ENCODE measurements at places on chromosomes 1 and 21.

GRCh38 chr21:37874904-37875780, 41.1 kb downstream of the KCNJ6 start:
- DNase-seq = no peak

GRCh38 chr1:30378003-30378596, 345.3 kb downstream of the MATN1 start:
- no peak for DNase-seq

DNA sequence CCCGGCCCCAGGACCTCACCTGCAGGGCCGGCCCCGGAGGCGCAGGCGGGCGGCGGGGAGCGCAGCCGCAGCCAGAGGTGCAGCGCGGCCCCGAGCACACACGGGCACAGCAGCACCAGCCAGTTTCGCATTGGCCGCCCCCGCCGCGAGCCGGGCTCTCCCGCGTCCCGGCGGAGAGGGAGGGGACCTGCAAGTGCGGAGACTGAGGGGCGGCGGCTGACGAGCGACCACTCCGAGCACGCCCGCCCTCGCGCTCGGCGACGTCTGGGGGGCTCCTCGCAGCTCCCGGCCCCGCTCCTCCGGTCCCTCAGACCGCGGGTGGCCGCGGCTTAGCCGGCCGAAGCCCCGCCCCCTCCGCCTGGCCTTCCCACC, at the start of gene B3GALNT2:
TSS of gene B3GALNT2 (minus strand) at position 331 of the 372 bp plus-strand sequence. CDS start at position 131, 200 bp downstream.
- no peak for DNase-seq

GRCh38 chr21:44329086-44329889, 9.9 kb downstream of the CFAP410 start:
- no peak for DNase-seq

DNA sequence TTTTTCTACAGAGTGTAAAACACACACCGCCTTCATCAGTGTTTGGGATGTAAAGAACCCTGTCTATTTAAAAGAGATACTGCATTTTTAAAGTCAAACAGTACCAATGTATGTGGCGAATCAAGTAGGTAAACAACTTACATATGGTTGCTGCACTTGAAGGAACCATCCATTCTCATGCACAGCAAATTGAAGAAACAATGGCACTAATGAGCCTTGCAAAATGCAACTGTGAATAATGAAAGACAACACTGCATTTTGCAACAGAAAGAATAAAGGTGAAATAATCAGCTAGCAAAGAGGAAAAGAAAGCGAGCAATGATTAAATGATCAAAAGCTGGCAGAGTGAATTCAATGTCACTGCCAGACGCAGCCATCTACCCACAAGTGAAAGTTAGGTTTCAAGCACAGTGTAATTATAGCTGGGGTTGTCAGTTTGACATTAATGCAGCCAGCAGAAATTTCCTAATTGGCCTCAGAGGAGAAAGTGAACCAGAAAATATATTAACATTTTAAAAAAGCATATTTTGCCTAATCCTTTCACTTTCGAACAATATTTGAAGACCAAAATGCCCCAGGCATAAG, 10.9 kb upstream of the BARHL2 start:
- DNase-seq = no peak

GRCh38 chr1:246091477-246091876, 415.6 kb downstream of the SMYD3 start:
- DNase-seq = peak; percentile 4

GRCh38 chr1:210129759-210130158, 102.8 kb upstream of the SERTAD4 start:
- DNase-seq = no peak

DNA sequence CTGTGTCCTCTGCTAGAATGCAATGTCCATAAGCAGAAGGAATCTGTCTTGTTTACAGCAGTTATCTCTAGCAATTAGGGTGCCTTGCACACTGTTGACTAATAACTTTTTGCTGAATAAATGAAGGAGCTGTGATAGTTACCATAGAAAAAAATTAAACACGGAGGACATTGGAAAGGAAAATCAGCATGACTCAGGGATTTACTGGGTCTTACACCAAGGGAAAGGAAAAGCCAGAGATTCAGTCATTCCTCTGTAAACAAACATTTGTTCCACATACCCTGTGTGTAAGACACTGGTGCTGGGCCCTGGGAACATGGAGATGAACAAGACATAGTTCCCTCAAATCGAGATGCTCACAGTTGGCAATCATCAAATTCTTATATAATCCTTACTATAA, 183.3 kb downstream of the PTGER3 start:
- DNase-seq = no peak

DNA sequence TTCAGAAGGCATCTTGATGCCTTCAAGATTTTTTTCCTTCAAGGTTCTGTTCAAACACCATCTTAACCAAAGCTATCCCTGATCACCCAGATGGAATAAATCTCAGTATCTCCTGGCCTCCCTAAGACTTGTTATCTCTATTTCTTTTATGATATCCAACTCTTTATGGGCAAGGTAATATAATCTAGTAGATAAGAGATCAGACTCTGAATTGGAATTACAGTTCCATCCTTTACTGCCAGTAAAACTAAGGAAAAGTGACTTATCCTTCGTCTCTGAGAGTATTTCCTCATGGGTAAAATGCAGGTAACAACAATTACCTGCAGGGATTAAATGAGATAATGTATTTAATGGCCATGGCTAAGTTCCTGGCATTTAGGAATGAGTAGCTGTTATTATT, 445.0 kb upstream of the DAB1 start:
- DNase-seq = no peak

- peak; percentile 81 for DNase-seq
These were observed 336.0 kb upstream of the NR5A2 start for GRCh38 chr1:199691540-199691939.

- DNase-seq = no peak
These were observed 26.8 kb upstream of the TARBP1 start for GRCh38 chr1:234505769-234506102.

GRCh38 chr1:202745323-202745888, 35.2 kb upstream of the SYT2 start:
- no peak for DNase-seq

- no peak for DNase-seq
These were observed 140.1 kb downstream of the TGFBR3 start for GRCh38 chr1:91745640-91746373.

DNA sequence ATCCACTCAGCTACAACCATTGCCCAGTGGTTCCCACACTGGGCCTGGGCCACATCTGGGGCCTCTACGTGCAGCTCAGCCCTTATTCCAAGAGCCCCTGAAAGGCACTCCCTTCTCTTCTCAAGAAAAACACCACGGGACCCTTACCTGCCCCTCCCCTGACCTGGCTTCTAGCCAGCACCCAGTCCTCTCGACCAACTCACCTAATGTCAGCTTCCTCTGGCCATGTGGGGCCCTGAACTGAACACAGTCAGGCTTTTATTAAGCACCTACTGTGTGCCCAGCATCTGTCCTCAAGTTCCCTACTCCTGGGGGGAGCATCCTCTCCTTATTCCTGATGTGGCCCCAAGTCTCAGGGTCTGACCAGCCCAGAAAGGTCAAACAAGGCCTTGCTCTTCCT, 208.4 kb downstream of the MATN1 start:
- no peak for DNase-seq

DNA sequence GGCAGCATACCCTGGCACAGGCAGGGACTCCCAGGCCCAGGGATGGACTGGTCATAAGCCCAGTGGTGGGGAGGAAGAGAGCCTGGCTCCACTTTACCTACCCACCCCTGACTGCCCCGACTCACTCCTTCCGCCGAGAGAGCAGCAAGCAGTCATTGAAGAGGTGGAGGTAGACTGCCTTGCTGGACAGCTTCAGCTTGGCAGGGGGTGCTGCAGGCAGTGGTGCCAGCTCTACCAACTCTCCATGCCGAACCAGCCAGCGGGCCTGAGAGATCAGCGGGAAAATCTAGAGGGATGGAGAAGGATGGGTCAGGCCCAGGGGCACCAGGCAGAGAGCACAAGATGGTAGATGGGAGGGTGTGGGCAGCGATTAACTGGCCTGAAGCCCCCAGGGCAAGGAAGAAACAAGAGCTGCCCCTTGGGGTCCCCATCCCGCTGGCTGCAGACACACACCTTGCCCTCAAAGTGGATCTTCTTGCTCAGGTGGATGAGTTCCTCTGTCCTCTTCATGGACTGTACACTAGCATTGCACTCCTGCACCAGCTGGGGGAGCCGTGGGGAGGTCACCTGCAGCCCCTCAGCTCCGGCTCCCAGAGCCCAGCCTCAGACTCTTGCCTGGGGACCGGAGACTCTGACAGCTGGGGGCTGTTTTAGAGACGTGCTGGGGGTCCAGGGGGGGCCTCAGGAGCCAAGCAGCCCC, 7.7 kb downstream of the ARHGEF19 start:
- DNase-seq = no peak

DNA sequence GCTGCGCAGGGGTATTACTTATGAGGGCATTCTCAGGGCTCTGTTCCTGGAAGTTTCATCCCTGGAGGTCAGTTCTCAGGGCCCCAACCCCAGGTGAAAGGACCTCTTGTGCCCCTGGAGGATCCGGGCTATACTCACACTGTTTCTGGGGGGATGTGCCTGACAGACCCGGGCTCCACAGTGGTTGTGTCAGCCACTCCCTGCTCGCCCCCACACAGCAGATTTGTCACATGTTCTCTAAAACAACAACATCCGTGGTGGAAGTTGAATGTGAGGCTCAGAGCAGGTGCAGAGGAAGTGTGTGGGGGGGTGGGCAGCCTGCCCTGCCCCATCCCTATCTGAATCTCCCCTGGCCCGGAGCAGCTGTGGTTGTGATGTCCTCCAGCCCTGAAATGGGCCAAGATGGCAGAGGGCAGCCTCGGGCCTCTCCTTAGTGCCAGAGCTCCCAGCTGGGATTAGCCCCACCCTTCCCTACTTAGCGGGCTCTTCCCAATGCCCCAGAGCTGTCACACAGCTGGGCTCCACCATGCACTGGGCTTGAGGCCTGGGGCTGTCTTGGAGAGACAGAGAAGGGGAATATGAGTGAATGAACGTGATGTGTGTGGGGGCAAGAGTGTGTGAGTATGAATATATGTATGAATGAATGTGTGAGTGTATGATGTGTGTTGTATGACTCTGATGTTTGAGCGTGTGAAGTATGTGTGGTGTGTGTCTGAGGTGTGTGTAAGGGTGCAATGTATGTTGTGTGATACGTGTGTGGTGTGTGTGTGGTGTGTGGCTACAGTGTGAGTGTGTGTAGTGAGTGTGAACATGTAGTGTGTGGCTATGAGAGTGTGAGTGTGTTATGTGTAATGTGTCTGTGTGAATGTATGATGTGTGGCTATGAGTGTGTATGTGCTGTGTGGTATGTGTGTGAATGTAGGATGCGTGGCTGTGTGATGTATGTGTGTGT, 1.5 kb upstream of the FCMR start:
- DNase-seq = no peak

- DNase-seq = no peak
These were observed 37.5 kb downstream of the GPR88 start for GRCh38 chr1:100575406-100575805.
